ENCODE measurements at places on chromosomes 4 and X.

- no peak for DNase-seq
Observed at GRCh38 chr4:121690001-121690400, 6.8 kb downstream of the ANXA5 start.

DNA sequence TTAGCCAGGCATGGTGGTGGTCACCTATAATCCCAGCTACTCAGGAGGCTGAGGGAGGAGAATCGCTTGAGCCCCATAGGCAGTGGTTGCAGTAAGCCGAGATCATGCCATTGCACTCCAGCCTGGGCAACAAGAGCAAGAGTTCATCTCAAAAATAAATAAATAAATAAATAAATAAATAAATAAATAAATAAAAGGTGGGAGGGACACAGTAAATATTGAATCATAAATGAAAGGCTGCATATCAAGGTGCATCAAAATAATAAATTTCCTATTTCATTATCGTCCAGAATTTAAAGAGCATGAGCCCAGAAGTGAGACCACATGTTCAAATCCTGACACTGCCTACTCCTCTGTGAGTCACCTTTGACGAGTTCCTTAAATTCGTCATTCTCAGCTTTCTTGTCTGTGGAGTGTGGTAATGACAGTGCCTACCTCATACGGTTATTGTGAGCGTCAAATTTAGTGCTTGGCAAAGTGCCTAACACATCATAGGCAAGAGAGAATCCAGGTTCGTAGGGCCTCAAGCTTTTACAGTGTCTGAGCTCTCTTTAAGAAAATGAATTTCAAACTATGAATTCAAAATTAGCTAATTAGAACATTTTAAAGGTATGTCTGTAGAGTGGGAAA, 49.9 kb downstream of the IL15 start:
- DNase-seq: no peak

DNA sequence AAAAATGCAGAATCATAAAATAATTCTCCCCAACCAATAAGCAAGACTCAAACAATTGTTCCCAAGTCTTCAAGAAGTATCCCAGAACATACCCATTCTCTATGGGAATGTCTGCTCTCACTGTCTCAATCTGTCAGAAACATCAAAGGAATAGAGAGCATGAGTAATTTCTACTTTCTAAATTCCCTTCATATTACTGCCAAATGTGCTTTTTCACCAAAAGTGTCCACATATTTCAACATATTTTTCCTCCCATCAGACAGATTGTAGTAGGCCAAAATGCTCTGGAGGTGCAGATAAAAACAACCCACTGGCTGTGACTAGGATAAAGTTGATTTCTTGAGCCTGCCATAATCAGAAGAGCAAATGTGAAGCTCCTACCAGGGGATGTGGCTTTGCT, 692.0 kb upstream of the FAM241A start:
- DNase-seq: no peak

DNA sequence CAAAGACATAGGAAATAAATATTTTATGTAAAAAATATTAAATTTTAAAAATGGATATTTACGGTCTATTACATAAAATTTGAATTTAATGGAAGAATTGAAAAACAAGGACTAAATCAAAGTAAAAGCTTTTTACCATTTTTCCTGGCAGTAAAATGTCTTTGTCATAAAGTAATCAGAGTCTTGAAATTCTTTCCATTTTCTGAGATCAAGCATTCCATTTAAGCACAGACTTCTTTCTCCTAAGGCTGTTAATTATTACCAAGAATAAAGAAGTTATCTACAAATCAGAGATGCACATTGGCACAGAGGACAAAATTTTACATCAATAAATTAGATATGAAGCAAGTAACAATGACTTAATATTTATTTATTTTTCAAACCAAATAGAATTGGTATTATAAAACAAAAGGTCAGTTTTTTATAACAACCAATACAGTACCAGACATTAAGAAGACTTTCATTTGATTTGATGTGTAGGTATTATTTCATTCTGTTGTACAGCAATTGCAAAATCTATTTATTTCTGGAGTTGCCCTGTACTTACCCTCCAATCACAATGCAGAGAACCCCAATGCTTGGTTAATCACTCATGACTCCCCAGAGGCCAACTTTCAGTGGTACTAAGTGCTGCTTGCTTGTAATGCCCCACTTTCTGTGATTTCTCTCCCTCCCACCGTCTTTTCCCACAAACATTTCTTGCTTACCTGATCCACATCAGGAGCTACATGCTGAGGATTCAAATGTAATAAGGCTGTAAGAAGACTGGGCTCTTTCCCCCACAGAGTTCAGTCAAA, 254.6 kb downstream of the GASK1B start:
- no peak for DNase-seq

GRCh38 chr4:81586706-81587105, 115.0 kb upstream of the RASGEF1B start:
- DNase-seq: no peak

DNA sequence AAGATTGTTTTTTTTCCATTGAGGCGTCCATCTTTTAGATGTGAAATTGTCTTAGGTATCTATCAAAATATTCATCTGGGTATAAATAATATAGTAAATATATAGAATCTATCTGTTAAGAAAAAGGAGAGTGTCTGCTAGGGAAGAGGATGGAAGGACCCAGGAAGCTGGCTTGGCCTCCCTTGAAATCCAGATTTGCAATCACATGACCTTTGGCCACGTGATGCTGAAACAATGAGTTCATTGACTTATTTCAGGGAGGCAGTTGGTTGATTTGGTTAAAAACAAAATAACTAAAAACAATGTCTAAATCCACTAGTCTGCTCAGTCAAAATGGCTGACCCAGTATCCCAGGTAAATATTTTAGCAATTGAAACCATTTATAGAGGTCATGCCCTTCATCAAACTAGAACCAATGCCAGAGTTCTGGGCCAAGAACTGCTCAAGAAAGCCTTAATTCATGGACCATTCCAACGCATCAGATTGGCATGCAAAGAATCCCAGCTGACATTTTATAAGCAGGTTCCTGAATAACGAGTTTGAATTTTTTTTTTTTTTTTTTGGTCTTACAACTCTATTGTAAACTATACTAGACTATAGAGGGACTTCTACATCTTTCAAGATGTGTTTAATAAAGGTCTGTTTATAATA, 172.7 kb downstream of the MID1 start:
- DNase-seq: no peak

DNA sequence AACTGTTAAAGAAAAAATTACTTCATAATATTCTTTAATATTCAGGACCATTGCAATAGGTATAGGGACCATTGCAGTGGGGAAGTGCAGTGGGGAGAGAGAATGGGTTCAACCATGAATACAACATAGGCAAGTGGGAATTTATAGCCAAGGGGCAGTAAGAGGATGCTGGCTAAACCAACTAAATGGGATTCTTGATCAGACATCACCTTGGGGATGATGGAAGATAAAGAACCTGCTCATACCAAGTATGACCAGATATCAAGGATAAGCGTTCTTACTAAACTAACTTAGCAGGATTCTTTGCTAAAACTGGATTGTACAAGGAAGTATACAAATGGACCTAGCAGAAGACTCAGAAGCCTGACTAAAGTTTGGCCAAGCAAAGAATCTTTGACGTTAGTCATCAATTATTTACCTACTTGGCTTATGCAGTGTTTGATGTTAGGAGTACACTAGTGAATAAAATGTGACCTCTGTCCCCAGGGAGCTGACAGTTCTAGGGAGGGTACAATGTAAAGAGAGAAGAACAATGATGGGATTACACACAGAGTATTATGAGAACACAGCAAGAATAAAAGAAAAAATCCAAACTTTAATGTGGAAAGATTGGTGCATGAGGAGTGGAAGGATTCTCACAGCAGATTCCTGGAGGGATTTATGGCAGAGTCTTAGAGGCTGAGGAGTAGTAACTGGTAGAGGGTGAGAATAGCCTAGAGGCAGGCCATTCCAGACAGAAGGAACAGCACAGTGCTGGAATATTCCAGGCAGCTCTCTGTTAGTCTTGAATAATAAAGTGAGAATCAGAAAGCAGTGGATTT, 54.7 kb upstream of the MYOZ2 start:
- DNase-seq: no peak

DNA sequence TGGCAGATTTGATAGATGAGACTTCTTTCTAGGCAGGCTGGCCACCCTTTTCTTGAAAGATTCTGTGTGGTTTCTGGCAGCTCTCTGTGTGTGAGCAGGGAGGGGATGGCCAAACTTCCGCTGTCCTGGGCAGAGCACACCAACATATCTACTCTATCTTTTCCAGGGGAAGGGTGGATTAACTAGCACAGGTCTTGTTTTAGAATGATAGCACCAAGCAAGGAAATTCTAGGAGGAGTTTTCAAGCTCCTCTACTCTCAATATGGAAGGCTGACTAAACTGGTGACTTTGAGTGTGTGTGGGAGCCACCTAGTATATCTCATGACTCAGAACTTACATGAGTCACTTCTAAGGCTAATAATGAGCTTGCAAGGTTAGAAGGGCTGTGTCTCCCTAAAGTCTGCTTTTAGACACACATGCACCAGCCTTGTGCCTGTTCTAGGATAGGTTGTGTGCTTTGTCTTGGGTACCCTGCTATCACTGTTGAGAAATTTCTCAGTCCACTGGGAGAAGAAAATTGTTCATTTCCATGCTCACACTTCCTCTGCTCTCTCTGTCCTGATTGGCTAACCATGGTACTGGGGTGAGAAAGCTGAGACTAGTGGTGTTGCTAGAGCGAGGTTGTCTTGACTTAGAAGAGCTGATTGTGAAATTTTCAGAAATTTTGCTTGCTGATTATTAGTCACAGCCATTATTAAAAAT, 72.9 kb downstream of the YIPF6 start:
- DNase-seq: no peak

DNA sequence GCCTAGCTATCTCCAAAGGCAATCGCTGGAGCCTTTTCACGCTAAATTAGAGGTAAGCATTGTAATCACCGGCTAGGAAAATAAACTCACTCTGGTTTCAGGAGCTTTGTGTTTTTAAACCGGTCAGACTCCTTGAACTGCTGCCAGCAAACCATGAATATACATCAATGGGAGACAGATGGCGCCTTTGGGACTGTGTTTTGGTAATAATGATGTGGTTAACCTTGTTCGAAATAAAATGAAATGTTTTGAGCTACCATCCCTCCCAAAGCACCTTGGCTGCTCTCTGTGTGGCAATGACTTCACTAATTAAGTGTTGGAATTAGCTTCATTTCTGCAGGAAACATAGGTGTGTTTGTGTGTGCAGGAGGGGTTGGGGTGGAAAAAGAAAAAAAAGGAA, 65.3 kb downstream of the CLNK start:
- DNase-seq: no peak

All from stimulated activated CD8-positive, alpha-beta memory T cell treated with anti-CD3 and anti-CD28 coated beads, Interleukin-15, amount 100 ng/mL, for 4 hours (primary cell).